Uterus (tissue), 4 donors: ENCODE measurements at places on chromosomes 6 and 20. TPM values are rescaled to one million over a fixed set of nuclear protein-coding genes. Genes with fewer than 3 reads are reported as not detected.
A peak's percentile ranks its signal among the peaks of the same experiment; 100 is the strongest.

MYL9 gene
- total RNA-seq = 1,447 TPM

PDYN gene
- total RNA-seq = not detected

SH3BGRL2 gene
- total RNA-seq = 30.1 TPM

COL9A1 gene
- not detected for total RNA-seq

MYLK4 gene
- total RNA-seq = 1.4 TPM

DOK5 gene
- total RNA-seq = not detected

MYLIP gene
- total RNA-seq = 11.5 TPM

KCNS1 gene
- total RNA-seq = not detected

DNA sequence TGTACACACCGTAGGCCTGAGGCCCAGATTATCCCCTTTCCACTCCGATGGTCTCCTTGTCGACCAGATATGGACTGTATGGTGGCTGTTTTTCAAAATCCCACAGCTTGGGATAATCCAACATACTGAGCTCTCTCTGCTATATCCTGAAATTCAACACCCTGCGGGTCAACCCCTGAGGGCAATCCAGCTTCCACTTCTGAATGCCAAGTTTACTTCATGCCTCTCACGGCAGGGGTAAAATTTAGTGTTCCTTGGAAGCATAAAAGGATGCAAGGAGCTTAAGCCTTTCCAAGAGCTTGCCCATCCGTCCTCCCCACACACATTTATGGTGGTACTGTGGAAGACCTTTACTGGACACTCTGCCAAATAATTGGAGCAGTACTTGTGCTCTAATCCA lies 90.7 kb downstream of the PLG start:
- peak overlapping the region; percentile 4 for H3K27ac ChIP-seq
- no peaks in the 10 kb centered on the region for H3K36me3 ChIP-seq
- H3K4me1 ChIP-seq = no peaks in the 10 kb centered on the region
- no peak overlapping the region for H3K4me3 ChIP-seq
- H3K27me3 ChIP-seq = no peaks in the 10 kb centered on the region
- DNase-seq = no peak

DNA sequence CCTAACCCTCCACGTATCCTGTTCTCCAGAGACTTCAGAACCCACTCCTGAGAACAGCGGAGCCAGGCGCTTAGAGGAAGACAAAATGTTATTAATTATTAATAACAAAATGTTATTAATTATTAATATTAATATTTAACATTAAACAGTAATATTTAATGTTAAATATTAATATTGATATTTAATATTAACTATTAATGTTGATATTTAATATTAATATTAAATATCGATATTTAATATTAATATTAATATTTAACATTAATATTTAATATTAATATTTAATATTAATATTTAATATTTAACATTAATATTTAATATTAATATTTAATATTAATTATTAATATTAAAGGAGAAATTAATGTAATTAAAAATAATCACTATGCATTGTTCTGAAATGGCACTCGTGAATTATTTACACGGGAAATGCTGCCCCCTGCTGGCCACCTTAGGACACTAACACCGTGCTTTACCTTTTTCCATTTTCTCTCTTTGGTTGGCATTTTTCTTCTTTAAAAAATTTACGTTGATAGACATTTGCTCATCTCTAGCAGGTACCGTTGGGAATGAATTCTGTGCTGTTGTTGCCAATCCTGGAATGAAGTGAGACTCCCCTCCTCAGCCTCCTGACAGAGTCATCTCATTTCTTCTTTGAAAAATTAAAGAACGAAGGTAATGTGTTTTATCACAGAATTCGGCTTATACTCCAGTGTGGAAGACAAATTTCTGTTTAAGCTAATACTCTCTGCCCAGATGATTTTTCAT lies 7.5 kb upstream of the GGTLC1 start:
- no peak overlapping the region for H3K4me3 ChIP-seq
- no peaks in the 10 kb centered on the region for H3K36me3 ChIP-seq
- no peak overlapping the region for H3K27ac ChIP-seq
- DNase-seq = peak; percentile 52

DNA sequence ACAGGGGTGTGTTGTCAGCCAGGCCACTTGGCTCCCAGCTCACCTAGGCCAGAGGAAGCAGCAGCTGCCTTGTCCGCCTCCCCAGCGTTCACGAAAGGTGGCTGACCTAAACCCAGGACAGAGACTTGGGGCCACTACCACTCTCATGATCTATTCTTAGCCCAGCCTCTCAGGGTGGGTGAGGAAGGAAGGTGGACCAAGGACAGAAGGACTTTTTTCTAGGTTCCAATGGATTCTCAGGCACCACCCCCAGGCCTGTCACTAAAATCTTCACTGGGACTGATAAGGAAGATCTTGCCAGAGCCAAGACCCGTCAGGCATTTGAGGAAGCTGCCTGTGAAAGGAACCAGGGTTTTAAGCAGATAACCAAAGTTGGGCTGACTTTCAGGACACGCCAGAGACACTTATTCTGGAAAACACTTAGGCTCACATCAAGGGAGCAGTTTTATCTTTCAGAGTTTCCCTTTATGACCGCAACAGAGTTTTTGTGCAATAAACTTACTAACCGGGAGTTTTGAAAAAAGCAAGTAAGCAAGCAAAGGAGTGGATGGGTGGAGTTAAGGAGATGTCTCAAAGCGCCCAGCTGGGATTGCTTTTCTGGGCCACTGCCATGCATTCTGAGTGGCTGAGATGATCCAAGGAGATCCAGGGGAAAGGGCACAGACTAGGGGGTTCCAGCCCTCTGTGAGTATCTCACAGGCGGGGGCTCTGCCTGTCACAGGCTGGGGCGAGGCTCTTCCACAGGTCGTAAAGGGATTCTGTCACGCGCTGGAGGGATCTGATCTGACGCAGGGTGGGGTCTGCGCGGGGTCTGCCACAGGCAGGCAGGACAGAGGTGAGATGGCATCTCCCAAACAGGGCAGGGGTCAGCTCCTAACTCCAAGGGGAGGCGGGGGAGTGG lies 989 bp downstream of the FITM2 start:
- no peaks in the 10 kb centered on the region for H3K36me3 ChIP-seq
- H3K4me3 ChIP-seq = peak overlapping the region; percentile 95
- no peaks in the 10 kb centered on the region for H3K27me3 ChIP-seq
- peak overlapping the region; percentile 67 for H3K27ac ChIP-seq

GRCh38 chr6:138797806-138798446 lies 2.0 kb downstream of the ECT2L start:
- no peak overlapping the region for H3K4me3 ChIP-seq
- no peaks in the 10 kb centered on the region for H3K27me3 ChIP-seq
- no peak for DNase-seq

DNA sequence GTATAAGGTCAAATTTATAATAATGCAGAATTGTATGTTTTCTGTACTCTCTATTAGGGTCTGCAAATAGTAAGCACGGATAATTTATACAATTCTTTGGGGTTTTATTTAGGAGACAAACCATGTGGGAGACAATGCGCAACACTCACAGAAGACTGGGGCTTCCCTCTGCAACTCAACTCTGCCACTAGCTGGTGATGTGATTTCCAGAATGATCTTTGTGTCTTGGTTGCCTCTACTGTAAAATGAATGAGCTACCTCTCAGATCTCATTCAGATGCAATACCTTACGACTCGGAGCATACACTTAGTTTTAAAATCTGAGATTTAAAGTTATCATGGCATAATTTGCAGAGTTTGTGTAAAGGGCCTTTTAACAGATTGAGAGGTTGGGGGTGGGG lies 6.4 kb downstream of the MAN1A1 start:
- no peaks in the 10 kb centered on the region for H3K36me3 ChIP-seq
- no peak for DNase-seq
- H3K27me3 ChIP-seq = no peaks in the 10 kb centered on the region
- no peaks in the 10 kb centered on the region for H3K4me1 ChIP-seq
- no peak overlapping the region for H3K4me3 ChIP-seq
- H3K27ac ChIP-seq = no peak overlapping the region

DNA sequence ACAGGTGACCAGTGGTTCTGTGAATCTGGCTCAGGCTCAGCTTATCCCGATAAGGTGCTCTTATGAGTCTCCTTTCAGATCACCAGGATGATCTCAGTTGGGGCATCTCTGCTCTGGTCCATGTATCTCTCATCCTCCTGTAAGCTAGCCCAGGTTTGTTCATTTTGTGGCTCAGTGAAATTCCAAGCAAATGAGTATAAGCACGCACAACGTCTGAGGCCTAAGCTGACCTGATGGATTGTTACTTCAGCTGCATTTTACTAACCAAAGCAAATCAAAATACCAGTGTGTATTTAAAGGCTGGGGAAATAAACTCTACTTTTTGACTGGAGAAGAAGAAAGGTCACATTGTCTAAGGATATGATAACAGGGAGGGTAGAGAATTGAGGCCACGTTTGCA lies 551.0 kb upstream of the BTBD3 start:
- no peaks in the 10 kb centered on the region for H3K36me3 ChIP-seq
- no peaks in the 10 kb centered on the region for H3K4me1 ChIP-seq
- H3K4me3 ChIP-seq = no peak overlapping the region
- no peak for DNase-seq
- no peak overlapping the region for H3K27ac ChIP-seq

GRCh38 chr20:34475979-34476736 lies 40.1 kb upstream of the DYNLRB1 start:
- H3K4me1 ChIP-seq = no peaks in the 10 kb centered on the region
- no peak overlapping the region for H3K27ac ChIP-seq
- DNase-seq = peak; percentile 28
- H3K36me3 ChIP-seq = no peaks in the 10 kb centered on the region
- H3K27me3 ChIP-seq = no peaks in the 10 kb centered on the region

DNA sequence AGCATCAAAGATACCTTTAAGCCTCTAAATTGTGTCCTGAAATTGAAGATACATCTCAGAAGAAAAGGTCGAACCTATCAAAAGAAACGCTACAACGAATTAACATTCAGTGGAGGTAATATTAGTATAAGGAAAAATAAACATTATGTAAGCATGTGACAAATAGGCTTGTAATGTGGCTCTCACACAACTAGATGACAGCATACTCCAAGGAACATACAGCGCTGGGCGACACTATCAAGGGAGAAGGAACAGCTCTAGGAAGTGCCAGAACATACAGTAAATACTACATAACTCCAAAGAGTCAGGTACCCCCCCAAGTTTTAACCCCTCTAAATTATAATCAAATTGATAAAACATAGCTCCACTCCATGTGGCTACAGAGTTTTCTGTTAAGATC lies 103.5 kb downstream of the LAMP5 start:
- no peak overlapping the region for H3K4me3 ChIP-seq
- no peaks in the 10 kb centered on the region for H3K36me3 ChIP-seq
- no peaks in the 10 kb centered on the region for H3K27me3 ChIP-seq

DNA sequence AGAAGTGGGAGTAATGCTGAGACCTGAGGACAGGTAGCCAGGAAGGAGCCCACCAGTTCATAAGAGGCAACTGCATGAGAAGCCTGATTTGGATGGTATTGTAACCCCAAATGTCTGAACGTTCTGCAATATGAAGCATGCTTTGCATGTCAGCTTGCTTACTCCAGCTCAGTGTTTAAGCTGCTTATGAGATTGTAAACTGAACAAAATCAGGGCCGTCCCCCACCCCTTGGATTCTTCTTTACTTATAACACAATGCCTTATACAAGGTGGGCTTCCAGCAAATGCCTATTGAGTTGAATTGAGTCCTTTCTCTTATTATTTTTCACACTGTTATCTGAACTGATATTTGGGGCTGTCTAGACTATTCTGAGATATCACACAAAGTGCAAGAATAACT lies 761.3 kb downstream of the KIF16B start:
- H3K4me1 ChIP-seq = no peaks in the 10 kb centered on the region
- H3K4me3 ChIP-seq = no peak overlapping the region
- no peaks in the 10 kb centered on the region for H3K27me3 ChIP-seq
- H3K27ac ChIP-seq = no peak overlapping the region
- DNase-seq = no peak

DNA sequence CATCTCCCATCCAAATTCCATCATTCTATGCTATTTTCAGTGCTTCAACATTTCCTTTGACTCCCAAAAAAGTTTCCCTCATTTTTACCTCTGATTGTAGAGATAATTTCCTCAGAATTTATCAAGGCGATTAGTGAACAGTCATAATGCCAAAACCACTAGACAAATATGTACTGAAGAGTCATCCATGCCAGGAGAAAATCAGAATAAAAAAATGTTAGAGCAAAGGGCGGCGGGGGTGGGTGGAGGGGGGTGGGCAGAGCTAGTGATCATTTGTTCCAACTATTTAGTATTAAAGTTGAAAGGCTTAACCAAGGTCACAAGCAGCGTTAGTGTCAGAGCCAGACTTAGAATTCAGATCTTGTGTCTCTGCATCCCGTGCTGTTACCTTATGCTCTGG lies 5.3 kb upstream of the ADGRF5 start:
- H3K4me1 ChIP-seq = no peaks in the 10 kb centered on the region
- no peaks in the 10 kb centered on the region for H3K27me3 ChIP-seq
- no peak overlapping the region for H3K27ac ChIP-seq
- no peak overlapping the region for H3K4me3 ChIP-seq

- no peak for DNase-seq
- no peaks in the 10 kb centered on the region for H3K36me3 ChIP-seq
- H3K27ac ChIP-seq = no peak overlapping the region
- no peak overlapping the region for H3K4me3 ChIP-seq
Observed at GRCh38 chr20:6719369-6719721, 48.1 kb upstream of the BMP2 start.

DNA sequence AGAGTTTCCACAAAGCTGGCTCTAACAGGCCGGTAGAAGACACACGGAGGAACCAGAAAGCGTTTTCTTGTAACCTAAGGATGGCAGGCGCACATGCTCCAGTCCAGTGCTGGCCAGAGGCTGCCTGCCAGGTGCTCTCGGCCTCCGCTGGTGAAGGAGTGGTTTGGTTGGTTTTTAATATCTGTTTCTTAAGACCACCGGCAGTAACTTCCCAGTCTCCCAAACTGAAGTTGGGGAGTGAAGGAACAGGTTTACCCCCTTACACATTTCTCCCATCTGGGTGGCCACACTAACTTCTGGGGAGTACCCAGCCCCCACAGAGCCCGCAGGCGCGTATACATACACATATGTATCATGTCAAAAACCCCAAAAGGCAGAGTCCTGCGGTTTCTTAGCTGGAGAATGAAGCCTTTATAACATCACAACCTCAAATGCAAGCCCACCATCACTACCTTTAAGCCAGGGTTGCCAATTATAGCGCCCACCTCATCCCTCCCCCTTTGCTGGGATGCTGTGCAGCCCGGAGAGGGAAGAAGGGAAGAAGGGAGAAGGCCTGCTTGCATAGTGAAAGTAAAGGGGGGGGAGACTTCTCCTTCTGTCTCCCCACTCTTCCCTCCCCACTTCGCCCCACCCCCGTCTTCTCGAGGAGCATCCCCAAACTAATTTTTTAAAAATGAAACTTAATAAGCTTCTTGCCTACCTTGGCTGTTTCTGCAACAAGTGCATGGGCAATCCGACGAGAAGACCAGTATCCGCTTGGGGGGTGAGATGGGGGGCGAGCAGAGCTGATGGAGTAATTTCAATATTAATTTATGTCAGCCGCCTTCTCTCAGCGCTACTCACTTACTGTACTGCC lies 1.0 kb downstream of the TRERF1 start:
- peak; percentile 32 for DNase-seq
- H3K4me3 ChIP-seq = peak overlapping the region; percentile 81
- H3K36me3 ChIP-seq = no peaks in the 10 kb centered on the region

GRCh38 chr6:53347250-53347920 lies 1.4 kb downstream of the ELOVL5 start:
- no peak for DNase-seq
- H3K36me3 ChIP-seq = no peaks in the 10 kb centered on the region
- H3K27me3 ChIP-seq = no peaks in the 10 kb centered on the region
- H3K27ac ChIP-seq = peak overlapping the region; percentile 95

GRCh38 chr20:20012541-20012940 lies 4.6 kb upstream of the NAA20 start:
- no peak for DNase-seq
- no peaks in the 10 kb centered on the region for H3K27me3 ChIP-seq
- H3K27ac ChIP-seq = peak overlapping the region; percentile 78
- H3K36me3 ChIP-seq = no peaks in the 10 kb centered on the region
- H3K4me1 ChIP-seq = peaks cover 6% of the 10 kb centered on the region
- H3K4me3 ChIP-seq = no peak overlapping the region
